ENCODE measurements at places on chromosomes 1 and 21. TPM values are rescaled to one million over a fixed set of nuclear protein-coding genes. Genes with fewer than 3 reads are reported as not detected.

Gene SYT11
- 5.0 TPM for total RNA-seq

Gene PAPPA2
- 0.06 TPM for total RNA-seq

Gene CD84
- total RNA-seq: 2.6 TPM

Gene PODN
- total RNA-seq: 27.1 TPM

Gene SELENBP1
- 89.2 TPM for total RNA-seq

Gene TNFAIP8L2
- 1.3 TPM for total RNA-seq

Gene VSIG8
- not detected for total RNA-seq

Gene CCDC185
- not detected for total RNA-seq

Gene TNNI3K
- 1.6 TPM for total RNA-seq

Gene NBPF20
- 0.50 TPM for total RNA-seq

Gene LCE2C
- not detected for total RNA-seq

Gene NBPF11
- total RNA-seq: 1.2 TPM

Gene ILF2
- total RNA-seq: 71.7 TPM

DNA sequence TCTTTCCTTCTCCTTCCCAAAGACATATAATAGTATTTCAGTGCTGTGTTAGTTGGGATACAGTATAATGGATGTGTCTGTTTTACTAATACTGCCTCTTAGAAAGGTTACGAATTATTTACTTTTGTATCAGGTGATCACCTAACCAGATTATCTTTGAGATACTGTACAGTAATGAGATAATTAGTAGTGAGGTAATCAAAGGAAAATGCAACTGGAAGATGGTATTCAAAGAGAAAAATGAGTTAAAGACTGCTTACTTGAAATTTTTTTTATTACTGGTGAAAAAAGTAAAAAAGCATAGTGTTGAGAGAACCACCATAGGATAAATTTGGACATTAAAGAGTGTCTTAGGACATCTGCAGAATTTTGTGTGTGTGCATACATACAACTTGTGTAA, 10.9 kb downstream of the SMG7 start:
- no peak for DNase-seq

DNA sequence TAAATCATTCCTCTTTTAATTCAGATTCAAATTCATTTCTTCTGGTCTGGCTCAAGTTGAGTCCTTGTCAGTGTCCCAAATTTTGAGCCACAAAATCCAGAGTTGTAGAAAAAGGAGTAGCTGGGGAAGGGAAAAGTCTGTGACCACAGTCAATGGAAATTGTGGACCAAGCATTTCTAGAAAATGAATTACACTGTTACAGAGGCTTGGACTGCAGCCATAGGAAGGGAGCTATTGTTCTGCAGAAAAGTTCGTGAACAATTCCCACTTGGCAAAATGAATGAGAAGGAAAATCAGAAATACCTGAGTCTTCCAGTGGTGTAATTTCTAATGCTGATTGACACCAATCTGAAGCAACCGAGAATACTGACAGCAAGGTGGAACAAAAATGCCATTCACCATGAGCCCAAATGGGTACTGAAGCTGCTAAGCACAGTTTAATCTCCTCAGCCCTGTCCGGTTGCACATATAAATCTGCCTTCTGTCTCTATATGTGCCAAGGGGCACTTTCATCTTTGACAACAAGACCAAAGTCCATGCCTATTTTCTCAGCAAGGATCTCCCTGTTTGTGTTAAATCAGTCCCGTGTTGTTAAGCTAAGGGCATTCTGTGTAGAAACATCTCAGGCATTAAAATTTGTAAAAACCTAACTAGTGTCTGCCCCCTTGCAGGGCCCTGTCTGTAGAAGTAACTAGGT, 51.3 kb downstream of the TEX35 start:
- DNase-seq: no peak

DNA sequence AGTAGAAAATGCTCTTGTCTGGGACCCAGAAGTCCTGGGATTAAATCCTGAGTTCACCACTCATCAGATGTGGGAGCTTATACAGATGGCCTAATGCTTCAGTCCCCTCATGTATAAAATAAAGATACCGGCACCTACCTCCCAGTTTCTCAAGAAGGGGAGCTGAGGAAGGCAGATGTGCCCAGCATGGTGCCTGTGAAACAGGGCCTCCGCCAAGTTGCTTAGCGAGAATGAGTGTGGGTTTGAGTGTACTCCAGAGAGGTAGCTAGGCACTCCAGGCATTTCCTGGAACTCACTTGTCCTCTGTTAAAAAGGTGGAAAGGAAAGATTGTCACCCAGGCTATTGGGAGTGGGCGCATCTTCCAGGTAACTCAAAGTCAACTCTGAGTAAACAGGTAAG, 37.8 kb downstream of the IER5 start:
- no peak for DNase-seq

- DNase-seq: no peak
Measured at GRCh38 chr21:14358775-14359174, 24.2 kb downstream of the HSPA13 start.

GRCh38 chr1:175894581-175894980, 151.2 kb upstream of the TNR start:
- no peak for DNase-seq

- DNase-seq: no peak
Measured at GRCh38 chr21:18384771-18385170, 18.8 kb downstream of the TMPRSS15 start.

- no peak for DNase-seq
Measured at GRCh38 chr1:147651466-147651865, 18.9 kb downstream of the ACP6 start.

DNA sequence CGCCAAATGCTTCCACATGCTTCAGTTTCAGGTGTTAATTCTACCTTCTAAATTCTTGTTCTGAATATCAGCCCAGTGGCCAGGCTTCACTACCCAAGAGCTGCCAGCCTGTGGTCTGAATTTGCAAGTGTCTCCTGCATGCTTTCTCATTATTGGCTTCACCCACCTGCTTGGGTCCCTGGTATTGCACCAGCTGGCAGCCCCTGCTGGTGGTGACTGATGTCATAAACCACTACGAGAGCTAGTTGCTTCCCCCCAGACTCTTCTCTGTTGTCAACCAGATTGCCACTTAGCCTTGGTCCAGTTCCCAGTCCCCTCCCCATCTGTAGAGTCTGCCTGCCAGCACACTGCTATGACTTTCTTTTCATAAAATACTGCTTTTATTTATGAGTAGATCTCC, 197.7 kb upstream of the DUSP10 start:
- no peak for DNase-seq

- no peak for DNase-seq
Measured at GRCh38 chr1:41618871-41619270, 134.4 kb upstream of the EDN2 start.

DNA sequence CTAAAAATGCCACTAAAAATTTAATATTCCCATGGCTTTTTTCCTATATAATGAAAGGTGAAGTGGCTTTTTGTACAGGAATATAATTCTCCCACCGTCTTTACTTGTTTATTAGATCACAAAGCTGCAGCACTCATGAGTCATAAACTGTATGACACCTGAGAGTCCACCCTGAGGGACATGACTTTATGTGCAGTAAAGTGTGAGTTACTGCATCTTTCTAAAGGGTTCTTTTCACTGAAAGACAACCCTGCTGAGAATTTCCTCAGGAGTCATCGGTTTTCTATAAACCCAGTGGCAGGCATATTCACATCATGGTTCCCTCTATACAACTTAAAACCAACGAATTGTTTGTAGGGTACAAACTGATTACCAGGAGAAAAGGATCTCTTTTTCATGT, 77.4 kb downstream of the APP start:
- DNase-seq: no peak

DNA sequence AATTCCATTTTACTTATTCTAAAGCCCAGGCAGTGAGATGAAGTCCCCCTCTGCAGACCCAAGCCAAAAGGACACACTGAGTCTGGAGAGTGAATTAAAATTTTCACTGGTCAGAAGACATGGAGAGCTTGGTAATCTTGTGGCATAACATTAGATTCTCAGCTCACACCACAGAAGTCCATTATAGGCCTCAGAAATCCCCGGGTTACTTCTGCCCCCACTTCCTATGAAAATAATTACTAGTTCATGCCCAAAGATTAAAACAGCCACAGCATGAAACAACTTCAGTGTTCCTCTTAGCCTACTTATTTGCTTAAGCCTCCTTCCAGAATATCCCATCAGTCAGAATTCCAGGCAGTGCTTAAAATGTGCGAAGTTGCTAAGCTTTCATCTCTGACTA, 123.3 kb downstream of the ZC3H11B start:
- DNase-seq: no peak

GRCh38 chr21:45852886-45853400, 128.6 kb upstream of the COL6A1 start:
- no peak for DNase-seq

- DNase-seq: peak; percentile 93
Measured at GRCh38 chr1:201461645-201462441, 7.1 kb downstream of the PHLDA3 start.

DNA sequence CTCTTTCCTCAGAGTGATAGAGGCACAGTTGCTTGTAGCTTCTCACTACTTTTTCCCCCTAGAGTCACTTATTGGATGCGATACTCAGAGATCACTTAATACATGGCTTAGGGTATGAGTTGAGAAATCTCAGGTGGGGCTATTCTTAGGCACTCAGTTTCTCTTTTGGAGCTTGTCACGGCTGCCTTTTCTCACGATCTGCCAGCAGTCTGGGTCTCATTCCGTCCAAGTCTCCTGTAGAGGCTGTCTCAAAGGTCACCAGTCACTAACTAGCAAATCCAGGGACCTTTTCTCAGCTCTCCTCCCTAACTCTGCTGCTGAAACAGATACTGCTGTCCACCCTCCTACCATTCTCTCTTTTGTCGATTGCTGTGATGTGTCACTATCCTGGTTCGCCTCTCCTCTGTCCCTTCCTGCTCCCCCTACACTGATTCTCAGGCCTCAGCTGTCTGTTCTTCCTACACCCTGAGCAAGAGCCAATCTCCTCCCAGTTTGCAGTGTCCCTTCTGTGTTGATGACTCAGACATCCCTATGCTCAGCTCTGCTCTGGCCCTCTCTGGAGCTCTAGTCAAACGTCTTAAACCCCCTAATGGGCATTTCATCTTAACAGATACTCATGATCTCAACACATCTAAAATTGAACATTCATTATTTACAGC, 12.4 kb downstream of the ATP1A2 start:
- peak; percentile 41 for DNase-seq

- DNase-seq: no peak
Measured at GRCh38 chr1:33143698-33144097, 38.1 kb downstream of the TRIM62 start.

DNA sequence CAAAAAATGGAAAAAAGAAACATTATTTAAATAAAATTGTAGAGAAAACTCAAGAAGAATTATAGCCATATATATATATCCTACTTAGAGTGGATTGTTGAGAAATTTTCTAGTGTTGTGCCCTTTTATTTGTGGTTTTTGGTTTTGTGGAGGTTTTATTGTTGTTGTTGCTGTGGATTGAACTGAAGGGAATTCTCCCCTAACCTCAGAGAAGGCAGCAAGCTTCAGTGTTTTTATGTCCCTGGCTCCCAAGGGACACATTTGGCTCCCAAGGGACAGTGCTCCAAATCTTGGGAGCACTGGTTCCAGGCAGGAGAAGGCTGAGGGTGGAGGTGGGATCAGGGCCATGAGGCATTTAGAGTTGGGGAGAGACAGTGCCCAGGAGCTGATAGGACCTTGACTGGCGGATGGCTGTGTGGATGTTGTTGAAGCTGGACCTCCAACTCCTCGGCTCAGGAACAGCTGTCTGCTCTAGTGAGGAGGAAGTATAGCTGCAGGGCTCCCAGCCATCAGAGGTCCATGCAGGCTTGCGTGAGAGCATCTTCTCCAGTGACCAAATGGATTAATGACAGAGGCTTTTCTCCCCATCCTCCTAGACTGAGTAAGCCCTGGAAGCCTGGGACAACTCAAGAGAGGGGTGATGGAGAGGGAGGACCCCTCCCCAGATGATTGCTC, 100.5 kb downstream of the TEX35 start:
- DNase-seq: no peak

DNA sequence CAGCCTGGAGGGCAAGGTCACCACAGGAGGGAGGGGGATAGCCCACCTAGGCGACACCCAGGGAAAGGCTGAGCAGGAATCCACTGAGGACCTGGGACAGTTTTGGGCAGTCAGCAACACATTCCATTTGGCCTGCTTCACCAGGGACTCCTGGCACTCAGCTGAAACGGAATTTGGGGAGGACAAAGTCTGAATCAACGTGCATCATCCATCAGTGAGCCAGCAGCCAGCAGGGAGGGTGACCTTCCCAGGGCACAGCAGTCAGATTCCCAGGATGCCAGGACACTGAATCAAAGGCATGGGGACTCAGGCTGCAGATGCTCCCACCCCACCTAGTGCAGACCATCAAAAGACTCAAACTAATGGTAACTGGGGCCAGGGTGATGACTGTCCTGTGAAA, 4.6 kb downstream of the SH3BP5L start:
- DNase-seq: no peak

GRCh38 chr1:89719502-89720306, 86.8 kb downstream of the LRRC8C start:
- DNase-seq: no peak

DNA sequence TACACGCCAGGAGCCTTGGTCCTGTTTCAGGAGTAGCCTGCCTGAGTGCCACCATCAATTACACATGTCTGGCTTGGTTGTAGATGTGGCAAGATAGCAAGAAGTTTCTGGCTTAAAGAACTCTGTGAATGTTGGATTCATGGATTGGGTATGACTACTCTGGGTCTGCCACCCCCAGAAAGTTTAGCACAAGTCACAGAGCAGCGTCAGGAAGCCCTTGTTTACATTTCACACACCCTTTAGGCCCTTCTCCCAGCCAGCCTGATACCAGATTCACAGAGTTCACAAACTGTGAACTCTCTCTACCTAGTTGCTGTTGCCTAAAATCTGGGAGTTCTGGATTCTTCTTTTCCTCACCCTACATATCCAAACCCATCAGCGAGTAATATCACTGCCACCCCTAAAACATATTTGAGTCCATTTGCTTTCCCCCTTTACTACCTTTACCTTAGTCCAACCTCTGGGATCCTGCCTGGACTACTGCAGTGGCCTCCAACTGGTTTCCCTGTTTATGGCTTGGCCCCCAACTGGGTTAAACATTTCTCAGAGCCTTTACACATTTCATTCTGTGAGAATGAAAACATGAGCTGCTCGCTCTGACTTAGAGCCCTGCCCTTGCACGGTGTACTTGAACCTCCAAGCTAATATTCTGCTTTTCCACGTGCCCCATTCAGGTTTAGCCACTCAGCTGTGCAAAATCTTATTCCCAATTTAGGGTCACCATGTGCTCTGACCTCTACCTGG, 4.1 kb upstream of the CCDC24 start:
- DNase-seq: no peak

Measured in psoas muscle (tissue), 8 donors.